ENCODE measurements at places on chromosomes 11 and 22.

- no peak for DNase-seq
Observed at GRCh38 chr11:126267650-126268049, 1.0 kb downstream of the SRPRA start.

DNA sequence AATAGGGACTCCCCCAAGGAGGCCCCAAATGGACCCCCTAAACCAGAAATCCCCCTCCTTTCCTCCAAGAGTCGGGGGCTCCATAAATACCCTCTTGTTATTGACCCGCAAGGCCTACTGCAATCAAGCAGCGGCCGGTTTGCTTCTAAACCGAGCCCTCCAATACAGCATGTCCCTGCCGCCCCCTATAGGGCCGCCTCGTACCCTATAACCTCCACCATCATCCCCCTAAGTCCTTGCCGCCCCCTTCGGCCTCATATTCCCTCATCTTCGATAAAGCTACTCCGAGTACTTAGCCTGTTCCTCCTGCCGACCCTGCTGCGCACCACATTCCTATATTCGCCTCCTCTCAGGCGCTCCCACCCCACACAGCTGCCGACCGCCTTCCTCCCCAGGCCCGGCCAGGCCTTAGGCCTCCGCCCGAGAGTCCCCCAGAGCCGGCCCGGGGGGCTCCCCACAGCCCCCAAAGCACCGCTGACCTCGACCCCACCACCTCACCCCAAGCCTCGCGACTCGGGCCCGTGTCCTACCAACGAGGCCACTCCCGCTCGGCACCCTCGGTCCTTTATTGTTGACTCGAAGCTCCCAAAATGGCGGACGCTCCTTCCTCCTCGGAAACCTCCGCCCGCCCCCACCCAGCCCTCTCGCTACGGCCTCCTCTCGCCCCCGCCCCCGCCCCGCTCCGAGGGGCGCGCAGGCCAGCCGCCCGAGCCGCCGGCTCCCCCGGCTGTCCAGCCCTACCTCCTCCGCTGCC is 430 bp downstream of the DDX6 start:
- DNase-seq = peak; percentile 71

DNA sequence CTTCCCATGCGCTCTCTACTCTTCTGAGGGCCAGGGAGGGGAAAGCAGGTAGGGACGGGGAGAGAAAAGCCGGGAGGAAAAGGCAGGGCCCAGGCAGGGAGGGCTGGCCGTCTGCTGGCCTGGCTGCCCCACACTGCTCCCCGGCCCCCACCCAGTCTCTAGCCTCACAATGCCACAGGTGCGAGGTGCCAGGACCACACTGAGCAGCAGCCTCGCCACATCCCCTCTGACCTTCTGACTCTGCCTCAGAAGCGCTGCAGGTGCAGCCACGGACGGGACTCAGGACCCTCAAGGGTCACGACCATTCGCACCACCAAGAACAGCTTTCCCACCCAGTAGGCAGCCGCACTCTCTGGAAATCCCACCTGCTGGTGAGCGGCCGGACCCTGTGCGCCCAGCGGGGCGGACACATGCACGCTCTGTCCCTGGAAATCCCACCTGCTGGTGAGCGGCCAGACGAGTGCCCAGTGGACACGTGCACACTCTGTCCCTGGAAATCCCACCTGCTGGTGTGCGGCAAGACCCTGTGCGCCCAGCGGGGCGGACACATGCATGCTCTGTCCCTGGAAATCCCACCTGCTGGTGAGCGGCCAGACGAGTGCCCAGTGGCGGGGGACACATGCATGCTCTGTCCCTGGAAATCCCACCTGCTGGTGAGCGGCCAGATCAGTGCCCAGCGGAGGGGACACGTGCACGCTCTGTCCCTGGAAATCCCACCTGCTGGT is 20.1 kb downstream of the TOLLIP start:
- DNase-seq = no peak

- DNase-seq = peak; percentile 71
Observed at GRCh38 chr22:40332319-40332781, 13.9 kb upstream of the ADSL start.

DNA sequence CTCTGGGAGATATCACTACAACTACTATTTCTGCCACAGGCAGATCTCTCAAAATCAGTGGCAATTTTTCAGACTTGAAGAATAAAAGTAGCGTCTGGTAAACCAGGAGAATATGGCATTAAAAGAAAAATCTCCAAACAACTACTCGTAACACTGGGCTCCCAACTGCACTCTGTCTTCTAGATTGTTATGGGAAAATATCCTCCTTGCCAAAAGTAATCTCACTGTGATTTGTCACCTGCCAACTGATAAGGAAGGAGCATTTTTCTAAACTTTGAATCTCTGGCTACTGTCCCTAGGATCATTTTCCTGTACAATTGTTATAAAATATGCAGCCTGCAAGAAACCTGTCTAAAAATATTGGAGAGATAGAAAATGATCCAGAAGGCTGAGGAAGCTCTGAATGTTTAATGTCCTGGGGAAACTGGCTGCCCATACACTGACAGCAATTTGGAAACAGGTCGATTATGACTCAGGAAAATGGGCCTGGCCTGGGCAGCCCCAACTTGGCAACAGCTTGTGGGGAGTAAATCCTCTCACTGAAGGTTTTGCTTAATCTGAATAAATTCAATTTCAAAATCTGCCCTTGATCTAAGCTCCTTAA is 90.5 kb upstream of the DBX1 start:
- no peak for DNase-seq

Measured in astrocyte of the spinal cord (primary cell).